ENCODE measurements at places on chromosomes 5 and 9.
A peak's percentile ranks its signal among the peaks of the same experiment; 100 is the strongest.

DNA sequence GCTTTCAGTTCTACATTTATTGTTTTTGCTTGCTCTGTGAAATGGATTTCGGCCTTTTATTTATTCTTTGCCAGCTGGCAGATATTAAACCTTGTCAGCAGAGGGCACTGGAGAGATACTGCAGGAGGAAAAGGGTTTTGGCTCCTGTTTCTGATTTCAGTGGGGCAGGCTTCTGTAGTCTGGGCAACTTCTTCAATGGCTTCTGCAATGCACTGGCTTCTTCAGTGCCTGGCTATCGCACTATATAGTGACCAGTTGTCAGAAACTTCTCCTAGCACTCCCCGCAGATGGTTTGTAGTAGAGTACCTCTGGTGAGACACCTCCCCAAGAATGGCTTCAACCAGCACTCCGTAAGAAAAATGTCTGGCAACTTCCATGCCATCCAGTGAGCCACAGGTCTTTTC lies 3.2 kb upstream of the NFX1 start:
- peak; percentile 27 for DNase-seq

GRCh38 chr5:93209476-93209875 lies 371.5 kb downstream of the NR2F1-AS1 start:
- DNase-seq = no peak

- DNase-seq = no peak
These were observed 34.8 kb downstream of the ZNF462 start for GRCh38 chr9:106897751-106898150.

DNA sequence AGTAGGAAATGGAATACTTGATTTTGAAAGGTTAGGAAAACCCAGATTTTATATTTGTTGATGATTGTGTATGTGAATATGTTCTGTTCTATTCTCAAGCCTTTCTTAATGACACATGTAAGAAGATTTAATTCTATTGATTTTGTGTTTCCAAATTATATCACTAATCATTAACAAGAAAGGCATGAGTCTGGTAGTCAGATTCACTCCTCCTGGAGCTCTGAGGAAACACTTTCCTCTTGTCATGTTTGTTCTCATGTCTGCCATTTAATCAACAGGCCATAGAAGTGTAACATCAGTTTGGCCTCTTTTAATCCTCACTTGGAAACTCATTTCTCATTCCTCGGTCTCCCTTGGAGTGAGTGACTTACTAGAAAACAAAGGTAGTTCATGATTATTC lies 40.6 kb upstream of the F2R start:
- no peak for DNase-seq

GRCh38 chr5:42949348-42950115 lies 90.6 kb downstream of the ANXA2R start:
- peak; percentile 45 for DNase-seq

DNA sequence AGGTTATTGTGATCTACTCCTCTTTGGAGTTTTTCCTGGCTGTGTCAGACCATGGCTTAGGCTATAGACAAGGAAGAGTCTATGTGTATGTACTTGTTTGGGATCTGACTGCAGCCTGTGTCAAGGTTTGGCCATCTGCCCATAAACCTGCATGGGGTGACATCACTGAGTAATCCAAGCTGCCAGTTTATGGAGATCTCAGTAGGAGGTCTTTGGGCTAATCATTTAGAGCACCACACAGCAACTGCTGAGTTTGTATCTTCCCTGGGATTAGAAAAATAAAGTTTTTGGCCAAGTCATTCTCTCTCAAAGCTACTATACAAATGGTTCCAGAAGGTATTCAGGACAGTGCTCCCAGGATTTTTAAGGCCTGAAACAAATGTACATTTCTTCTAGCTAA lies 65.5 kb upstream of the HSPB3 start:
- DNase-seq = no peak

- no peak for DNase-seq
These were observed 301.6 kb downstream of the ISL1 start for GRCh38 chr5:51684794-51685355.

DNA sequence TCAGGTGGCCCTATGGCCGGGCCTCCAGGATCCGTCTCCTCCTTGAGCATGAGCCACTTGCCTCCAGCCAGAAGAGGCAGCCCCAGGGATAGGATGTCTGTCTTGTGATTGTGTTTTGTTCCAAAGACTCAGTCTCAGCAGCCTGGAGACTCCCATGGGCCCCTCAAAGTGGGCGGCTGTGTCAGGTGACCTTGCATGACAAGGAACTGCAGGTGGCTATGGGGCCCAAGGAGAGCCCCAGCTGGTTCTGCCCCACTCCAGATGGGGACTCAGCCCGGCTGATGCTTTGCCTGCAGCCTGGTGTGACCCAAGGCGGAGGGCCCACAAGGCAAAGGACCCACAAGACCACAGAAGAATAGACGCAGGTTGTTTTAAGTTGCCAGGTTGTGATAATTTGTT lies 284.3 kb upstream of the IRX4 start:
- no peak for DNase-seq

- no peak for DNase-seq
These were observed 3.0 kb downstream of the GDNF start for GRCh38 chr5:37836592-37837413.

- no peak for DNase-seq
These were observed 52.7 kb downstream of the NDUFAF2 start for GRCh38 chr5:60997721-60998120.

GRCh38 chr9:121636341-121636865 lies 15.0 kb upstream of the DAB2IP start:
- no peak for DNase-seq

- no peak for DNase-seq
These were observed 24.2 kb upstream of the ZBTB34 start for GRCh38 chr9:126836216-126836615.

DNA sequence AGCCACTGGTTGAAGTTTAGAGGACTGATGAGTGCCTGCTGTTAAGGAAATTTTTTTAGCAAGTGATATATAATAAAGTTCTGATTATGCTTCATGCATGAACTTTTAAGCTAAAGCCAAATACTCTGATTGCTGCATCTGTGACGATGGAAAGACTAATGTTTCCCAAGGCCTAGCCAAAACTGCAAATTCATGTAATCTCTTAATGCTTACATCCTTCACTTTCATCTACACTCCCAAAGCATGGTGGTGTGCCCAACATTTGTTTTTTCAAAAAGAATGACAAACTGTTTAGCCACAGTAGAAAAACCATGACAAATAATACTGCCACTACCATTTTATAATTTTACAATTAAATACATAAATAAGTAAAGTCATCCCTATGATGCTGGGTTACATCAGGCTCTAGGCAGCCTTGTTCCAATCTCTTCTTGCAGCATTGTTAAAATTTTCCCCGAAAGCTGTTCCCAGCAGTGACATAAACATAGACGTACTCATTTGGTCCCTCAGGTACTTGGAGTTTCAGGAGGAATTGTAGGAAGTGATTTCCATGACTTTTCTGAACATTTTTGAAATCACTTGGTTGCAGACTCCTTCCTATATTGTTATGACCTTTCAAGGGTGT lies 625.3 kb upstream of the DMAC1 start:
- DNase-seq = no peak

GRCh38 chr5:77225531-77225930 lies 15.1 kb downstream of the PDE8B start:
- DNase-seq = no peak

DNA sequence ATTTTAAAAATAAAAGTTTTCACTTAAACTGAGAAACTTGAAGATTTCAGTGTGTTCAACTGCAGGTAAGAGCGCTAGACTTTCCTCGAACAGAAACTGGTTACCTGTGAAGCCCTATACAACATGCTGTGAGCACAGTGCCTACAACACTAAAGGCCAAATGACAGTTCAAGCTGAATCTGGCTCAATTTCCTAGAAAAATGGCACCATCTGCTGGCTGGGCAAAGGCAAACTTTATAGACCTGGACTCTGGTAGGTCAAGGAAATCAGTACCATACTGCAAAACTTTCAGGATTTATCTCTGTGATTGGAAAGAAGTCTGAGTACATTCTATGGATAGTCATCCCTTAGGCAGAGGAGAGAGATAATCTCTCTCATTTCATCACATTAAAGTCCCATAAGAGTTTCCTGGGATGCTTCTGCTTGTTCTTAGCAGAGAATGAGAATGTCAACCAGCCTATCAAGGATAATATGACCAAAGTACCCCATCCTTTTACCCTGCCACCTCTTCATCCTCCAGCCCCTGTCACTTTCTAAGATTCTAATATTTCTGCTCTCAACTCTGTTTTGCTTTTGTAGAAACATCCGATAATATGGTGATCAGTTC lies 31.8 kb upstream of the FOXB2 start:
- no peak for DNase-seq

- DNase-seq = no peak
These were observed 42.8 kb upstream of the NKD2 start for GRCh38 chr5:965604-966344.

GRCh38 chr9:123346026-123346425 lies 10.0 kb upstream of the CRB2 start:
- DNase-seq = no peak

GRCh38 chr9:16721972-16722371 lies 148.5 kb downstream of the BNC2 start:
- DNase-seq = no peak

- no peak for DNase-seq
These were observed 51.7 kb upstream of the TUT7 start for GRCh38 chr9:86405926-86406325.

DNA sequence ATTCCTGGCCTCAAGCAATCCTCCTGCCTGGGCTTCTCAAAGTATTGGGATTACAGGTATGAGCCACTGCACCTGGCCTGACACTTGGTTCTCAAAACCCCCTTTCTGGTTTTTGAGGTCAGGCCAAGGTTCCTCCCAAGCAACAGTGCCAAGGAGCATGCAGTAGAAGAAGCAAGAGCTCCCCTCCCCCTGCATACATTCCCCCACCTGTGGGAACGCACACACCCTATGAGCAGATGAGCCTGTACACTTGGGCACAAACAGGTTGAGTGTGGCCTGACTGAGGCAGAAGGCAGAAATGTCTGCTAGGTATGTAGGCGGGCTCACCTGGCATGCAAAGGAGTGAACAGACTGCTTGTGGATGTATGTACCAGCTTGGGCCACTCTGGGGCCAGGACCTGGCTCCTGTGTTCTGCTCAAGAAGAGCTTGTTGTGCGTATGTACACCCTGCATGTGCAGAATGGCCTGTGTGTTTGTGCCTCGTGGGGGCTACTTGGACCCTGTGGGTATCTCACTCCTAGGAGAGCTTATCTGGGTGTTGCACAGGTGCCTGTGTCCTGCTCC lies 1.7 kb downstream of the GPRIN1 start:
- no peak for DNase-seq

- DNase-seq = no peak
These were observed 273.2 kb downstream of the SH3GL2 start for GRCh38 chr9:17852108-17852507.

DNA sequence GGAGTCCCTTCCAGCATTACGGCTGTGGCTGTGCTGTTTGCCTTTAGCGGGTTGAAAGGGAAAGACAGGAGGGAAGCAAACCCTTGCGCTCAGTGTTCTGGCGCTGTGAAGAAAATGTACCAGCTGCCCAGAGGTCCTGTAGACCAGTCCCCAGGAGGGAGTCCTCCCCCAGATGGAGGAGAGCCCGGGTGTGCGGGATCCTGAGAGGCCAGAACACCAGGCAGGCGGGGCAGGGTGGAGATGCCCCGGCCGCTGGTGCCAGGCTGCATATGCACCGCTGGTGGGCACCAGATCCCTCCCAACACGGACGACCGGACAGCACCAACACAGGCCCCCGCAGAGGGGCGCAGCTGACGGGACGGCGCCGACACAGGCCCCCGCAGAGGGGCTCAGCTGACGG lies 37.2 kb upstream of the SLC9A3 start:
- DNase-seq = no peak

- no peak for DNase-seq
These were observed 16.8 kb upstream of the PCSK5 start for GRCh38 chr9:75873712-75874111.

GRCh38 chr5:159469496-159470372 lies 139.4 kb upstream of the IL12B start:
- peak; percentile 24 for DNase-seq

GRCh38 chr5:78795757-78796156 lies 147.2 kb upstream of the LHFPL2 start:
- no peak for DNase-seq

DNA sequence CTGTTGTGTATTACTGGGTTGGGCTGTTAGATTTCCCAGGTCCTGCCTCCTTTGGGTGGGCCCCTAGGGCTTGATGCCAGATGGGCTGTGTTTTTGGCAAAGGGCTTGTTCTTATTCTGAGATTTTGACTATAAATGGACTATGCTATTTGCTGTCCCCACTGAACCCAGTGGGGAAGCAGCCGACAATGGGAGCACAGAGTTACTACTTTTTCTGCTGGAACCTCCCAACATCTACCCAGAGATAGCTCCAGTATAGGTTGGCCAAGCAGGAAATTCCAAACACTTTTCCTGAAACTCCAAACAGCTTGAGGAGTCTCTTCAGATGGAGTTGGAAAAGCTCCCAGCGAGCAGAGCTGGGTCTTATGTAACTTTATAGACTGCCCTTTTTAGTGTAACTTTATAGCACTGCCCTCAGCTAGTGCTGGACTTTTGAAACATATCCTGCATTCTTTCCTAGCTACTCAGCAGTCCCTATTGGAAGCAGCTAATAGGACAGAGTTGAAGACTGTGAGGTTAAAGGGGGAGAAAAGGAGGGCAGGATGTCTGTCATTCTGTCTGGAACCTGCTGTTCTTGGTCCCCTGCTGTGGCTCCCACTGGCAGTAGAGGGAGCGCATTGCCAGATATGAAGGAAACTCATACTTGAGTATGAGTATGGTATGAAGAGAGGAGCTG lies 21.0 kb downstream of the RUSC2 start:
- DNase-seq = no peak

DNA sequence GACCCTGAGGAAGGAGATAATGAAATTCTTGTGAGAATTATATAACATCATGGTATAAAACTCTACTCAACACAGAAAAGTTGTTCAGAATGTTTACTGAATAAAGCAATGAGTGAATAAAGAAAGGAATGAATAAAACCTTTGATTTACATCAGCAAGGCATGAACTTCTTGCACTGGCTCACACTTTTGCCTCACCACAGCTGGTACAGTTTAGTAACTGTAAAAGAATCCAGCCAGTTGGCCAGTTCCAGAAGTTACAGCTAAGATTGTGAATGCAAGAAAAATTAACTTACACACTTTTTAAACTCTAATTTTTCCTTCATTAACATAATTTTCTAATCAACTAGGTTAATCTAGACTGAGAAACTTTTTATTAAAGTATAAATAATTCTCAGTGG lies 490.9 kb downstream of the NFIB start:
- no peak for DNase-seq

GRCh38 chr5:86124333-86124732 lies 493.4 kb upstream of the COX7C start:
- DNase-seq = no peak

DNA sequence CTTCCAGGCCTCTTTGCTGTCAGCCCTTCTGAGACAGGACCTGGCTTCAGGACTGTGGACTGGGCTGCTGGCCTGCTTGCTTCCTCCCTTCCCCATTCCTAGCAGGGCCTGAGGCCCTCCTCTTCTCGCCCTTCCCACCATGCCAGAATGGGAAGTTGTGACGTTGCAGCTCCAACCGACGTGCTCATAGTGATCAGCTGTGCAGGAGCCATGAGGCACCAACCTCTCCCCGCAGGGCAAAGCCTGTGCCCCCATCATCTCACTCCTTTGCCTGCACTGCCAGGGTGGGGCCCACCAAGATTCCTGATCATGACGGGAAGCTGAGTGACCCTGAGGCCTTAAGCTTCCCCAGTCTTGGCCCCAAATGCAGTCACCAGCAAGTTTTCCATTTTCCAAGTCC lies 45.1 kb upstream of the GARNL3 start:
- DNase-seq = no peak

GRCh38 chr9:12955510-12956163 lies 180.8 kb downstream of the LURAP1L start:
- DNase-seq = no peak
